ENCODE measurements at places on chromosomes 7 and 10.

DNA sequence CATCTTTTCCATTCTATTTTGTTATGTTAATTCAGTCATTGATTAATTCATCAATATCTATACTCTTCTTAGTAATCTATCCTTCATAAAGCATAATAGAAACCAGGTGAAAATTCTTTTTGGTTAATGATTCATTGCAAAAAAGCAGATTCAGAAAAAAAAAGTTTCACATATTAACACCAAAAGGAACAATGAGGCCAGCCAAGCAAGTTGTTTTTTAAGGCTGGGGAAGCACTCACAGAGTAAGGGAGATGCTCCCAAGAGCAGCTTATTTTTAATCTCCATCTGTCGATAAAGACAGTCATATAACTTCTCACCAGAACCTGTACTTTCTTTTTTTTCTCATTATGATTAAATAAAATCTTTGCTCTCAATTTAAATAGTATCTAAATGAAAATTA is 95.8 kb downstream of the CACNA2D1 start:
- no peak for DNase-seq

- no peak for DNase-seq
These were observed 31.1 kb upstream of the COMMD3 start for GRCh38 chr10:22285130-22285529.

- no peak for DNase-seq
These were observed 107.4 kb downstream of the ZEB1 start for GRCh38 chr10:31426401-31426800.

DNA sequence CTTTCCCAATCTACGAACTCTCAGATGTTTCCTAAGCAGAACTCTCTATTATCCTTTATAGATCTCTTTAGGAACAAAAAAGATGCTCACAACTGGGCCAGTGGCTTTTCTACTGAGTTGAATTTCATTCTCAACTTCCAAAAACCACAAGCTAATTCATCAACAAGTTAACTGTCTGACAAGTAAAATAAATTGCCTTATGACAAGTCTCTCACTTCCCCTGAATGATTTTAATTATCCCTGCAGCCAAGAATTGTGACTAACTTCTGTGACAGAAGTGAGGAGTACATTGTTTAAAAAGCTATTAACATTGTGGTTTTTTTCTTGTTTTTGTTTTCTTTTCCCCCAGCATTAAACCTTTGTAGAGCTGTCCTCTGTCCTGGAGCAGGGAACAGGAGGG is 343.1 kb downstream of the HPSE2 start:
- DNase-seq, result no peak

GRCh38 chr10:64535131-64535867 is 1014.1 kb downstream of the REEP3 start:
- no peak for DNase-seq

- DNase-seq, result no peak
These were observed 13.2 kb upstream of the GOLGA7B start for GRCh38 chr10:97836446-97836845.
